ENCODE measurements at places on chromosomes 3 and 15. TPM values are rescaled to one million over a fixed set of nuclear protein-coding genes. Genes with fewer than 3 reads are reported as not detected.

Gene SLC22A13
- total RNA-seq, result not detected

Gene RPL39L
- 49.9 TPM for total RNA-seq

Gene ZDHHC23
- total RNA-seq, result 4.3 TPM

Gene MAP3K13
- total RNA-seq, result 13.7 TPM

Gene ADGRG7
- total RNA-seq, result not detected

Gene NTRK3
- total RNA-seq, result 21.1 TPM

Gene ABTB1
- total RNA-seq, result 18.6 TPM

Gene PAQR5
- total RNA-seq, result 123 TPM

Gene HCN4
- 0.21 TPM for total RNA-seq

Gene GOLGA8Q
- 0.08 TPM for total RNA-seq

Gene AGBL1
- not detected for total RNA-seq

Gene INAFM2
- 5.1 TPM for total RNA-seq

Gene PLA2G4B
- 1.1 TPM for total RNA-seq

Gene SMAD3
- 234 TPM for total RNA-seq

Gene C3orf22
- not detected for total RNA-seq

Gene GP9
- total RNA-seq, result not detected

Gene GRIP2
- 1.7 TPM for total RNA-seq

Gene UROC1
- total RNA-seq, result not detected

Gene TMCO5A
- not detected for total RNA-seq

Gene TMOD3
- total RNA-seq, result 59.3 TPM

Gene PARP15
- total RNA-seq, result not detected

Gene GOLGA6L10
- total RNA-seq, result 0.56 TPM

Gene ZBTB38
- 70.2 TPM for total RNA-seq

Gene GPR156
- total RNA-seq, result 0.57 TPM

Gene DNAJA4
- not detected for total RNA-seq

Gene ATP13A5
- not detected for total RNA-seq

Gene SPG21
- total RNA-seq, result 138 TPM

Gene CYP1A2
- not detected for total RNA-seq

Gene RTP3
- total RNA-seq, result not detected

Gene CCDC13
- total RNA-seq, result 0.79 TPM

Gene SPPL2A
- 111 TPM for total RNA-seq

Gene SEMA3B
- total RNA-seq, result 7.1 TPM

Data from A549 treated with DMSO at 1 μM for 4 hours (cell line).